HuH-7 (cell line): ENCODE measurements at places on chromosomes 6 and 20.
A peak's percentile ranks its signal among the peaks of the same experiment; 100 is the strongest.

DNA sequence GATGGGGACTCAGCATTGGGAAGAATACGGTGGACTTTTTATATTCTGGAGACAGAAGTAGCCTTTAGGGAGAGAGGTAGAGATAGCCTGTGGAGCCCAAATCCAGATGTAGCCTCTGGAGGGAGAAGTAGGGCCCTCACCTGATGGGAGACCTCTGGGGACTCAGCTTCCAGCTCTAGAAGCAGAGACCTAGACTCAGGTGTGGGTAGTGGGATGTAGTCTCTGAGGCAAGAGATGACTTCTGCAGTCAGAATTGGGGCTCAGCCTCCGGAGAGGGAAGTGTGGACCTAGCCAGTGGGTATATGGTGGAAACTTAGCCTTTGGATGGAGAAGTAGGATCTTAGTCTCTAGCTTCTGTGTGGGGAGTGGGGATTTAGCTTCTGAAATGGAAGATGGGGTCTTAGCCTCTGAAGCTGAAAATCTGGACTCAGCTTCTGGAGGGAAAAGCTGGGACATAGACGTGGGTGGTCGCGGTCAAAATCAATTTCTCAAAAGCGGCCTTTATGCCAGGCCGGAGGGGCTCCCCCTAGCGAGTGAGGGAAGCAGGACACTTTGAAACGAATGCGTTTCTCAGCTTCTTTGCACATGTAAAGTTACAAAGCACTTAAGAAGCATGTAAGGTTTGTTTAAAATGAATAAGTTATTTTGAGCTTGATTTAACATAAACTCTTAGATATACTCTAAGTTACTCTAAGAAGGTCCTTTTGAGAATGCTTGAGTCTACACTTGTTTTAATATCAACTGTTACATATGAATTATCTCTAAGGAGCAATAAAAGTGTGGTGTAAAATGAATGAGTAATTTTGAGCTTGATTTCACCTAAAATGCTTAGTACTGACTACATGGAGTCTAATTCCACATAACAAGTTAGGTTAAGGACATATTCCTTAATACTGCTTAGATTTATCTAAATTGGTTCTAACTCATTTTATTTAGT, 12.9 kb upstream of the ZNF343 start:
- DNase-seq, result peak; percentile 62

- no peak for DNase-seq
These were observed 18.4 kb upstream of the IFNGR1 start for GRCh38 chr6:137237413-137238170.

- no peak for DNase-seq
These were observed 336.6 kb downstream of the PACRG start for GRCh38 chr6:163064397-163064796.

GRCh38 chr6:46263707-46264086, 92.9 kb upstream of the ENPP5 start:
- no peak for DNase-seq

DNA sequence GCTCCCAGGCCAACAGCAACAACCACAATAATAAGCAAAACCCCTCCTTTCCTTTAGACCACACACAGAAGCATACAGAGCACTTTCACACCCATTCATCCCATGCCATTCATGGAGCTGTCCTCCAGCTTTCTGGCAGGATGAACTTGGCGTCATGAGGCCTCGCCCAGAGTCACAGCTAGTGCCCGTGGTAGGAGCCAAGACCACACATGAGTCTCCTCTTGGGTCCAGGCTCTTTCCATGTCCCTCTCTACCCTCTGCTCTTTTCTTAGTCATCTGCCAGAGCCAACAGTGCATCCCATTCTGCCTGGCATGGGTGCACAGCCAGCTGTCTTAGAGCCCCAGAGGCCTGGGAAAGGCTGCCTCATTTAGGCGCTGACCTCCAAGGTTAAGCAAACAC, 1.8 kb upstream of the TGM3 start:
- no peak for DNase-seq

GRCh38 chr6:106886922-106887797, 87.4 kb downstream of the CD24 start:
- no peak for DNase-seq

- DNase-seq, result no peak
These were observed 9.9 kb upstream of the C6orf141 start for GRCh38 chr6:49540614-49541013.

- DNase-seq, result no peak
These were observed 62.0 kb upstream of the BMP5 start for GRCh38 chr6:55937261-55937947.

DNA sequence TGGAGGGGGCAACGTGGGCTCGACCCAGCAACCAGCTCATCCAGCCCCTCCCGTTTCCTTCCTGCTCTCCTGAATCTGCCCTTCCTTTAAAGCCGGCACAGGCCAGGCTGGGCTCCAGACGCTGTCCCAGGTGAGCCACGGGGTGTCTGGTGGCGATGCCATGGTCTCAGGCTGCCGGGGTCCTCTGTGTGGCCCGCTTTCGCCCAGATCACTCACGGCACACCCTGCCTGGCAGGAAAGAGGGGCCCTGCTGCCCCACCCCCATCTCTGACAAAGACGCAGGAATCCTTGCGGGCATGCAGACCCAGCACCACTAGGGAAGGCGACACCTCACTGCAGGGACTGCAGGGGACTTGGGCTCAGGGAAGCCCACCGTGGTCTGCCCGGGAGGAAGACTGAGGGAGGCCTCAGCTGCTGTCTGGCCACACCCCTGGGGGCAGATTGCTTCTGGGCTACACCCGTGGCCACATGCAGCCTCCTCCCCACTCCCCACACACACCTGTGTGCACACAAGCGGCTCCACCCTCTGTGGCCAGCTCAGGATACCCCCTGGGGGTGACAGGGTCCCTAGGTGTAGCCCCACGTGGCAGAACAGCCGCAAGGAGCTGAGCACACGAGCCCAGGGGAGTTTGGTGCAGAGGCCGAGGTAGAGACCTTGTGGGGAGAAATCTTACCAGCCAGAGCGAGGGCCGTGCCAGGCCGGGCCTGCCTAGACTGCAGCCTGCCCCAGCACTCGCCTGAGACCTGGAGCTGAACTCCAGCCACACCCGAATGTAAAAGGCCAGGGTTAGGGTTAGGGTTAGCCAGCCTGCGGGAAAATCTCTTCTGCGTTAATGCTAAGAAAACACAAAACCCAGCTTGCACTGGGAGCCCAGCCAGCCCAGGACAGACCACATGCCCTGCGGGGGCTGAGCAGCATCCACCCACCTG, 104.6 kb downstream of the DLL1 start:
- no peak for DNase-seq

GRCh38 chr6:158815907-158816306, 3.3 kb downstream of the EZR start:
- no peak for DNase-seq

DNA sequence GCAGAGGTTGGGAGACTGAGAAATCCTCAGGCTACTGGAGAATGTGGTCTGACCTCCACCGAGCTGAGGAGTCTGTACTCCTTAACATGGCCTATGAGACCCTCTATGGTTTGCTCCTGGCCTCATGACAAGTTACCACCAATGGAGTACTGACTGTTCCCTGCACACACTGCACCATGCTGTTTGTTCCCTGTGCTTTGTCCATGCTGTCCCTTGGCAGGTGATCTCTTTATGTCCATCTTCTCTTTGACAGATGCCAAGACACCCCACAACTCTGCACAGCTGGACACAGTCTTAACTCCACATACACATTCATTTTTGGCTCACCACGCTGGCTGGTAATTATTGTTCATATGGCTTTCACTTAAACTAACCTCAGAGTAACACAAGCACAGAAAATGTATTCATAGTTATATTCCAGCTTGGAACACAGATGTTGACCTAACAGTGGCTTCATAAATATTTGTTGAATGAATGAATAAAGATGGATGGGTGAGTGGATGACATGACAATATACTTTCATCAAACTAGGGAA, 258.0 kb downstream of the ATXN1 start:
- DNase-seq, result no peak

- DNase-seq, result peak; percentile 26
These were observed 142.4 kb downstream of the FNDC1 start for GRCh38 chr6:159311618-159312017.

GRCh38 chr20:52313341-52313963, 121.9 kb upstream of the ZFP64 start:
- peak; percentile 69 for DNase-seq

- DNase-seq, result peak; percentile 69
These were observed 45.8 kb downstream of the TM9SF4 start for GRCh38 chr20:32155017-32155981.

- DNase-seq, result no peak
These were observed 7.8 kb downstream of the STX7 start for GRCh38 chr6:132505158-132505557.

GRCh38 chr6:57283911-57284455, 33.4 kb upstream of the PRIM2 start:
- no peak for DNase-seq

GRCh38 chr6:142926494-142927270, 18.3 kb downstream of the HIVEP2 start:
- DNase-seq, result peak; percentile 86

- DNase-seq, result no peak
These were observed 32.7 kb upstream of the MANEA start for GRCh38 chr6:95544517-95545225.

GRCh38 chr6:116003668-116004067, 57.0 kb downstream of the FRK start:
- no peak for DNase-seq

DNA sequence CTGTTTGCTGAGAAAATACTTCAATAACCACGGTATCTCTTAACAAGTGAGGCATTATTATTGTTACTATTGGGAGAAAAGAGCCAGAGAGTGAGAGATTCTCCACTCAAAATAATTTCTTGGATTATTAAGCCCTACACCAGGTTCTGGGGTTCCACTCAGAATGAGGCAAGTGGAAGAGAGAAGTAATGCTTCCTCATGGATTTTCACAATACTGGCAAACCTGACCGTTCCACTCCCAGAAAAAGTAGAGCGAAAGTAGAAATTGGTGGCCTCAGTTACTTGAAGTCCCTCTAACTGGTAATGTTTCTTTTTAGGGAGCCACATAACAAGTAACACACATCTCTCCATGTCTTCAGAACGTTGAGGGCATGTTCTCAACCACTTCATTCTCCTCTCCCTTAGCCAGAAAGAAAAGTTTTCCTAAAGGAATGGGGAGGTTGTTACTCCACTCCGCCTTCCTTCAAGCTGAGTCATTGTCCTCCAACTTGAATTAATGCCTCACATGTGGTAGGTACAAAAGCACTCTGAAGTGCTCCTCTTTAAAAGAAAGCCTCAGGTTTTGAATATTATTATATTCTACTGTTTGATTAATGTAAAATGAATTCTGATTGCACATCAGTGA, 1.9 kb downstream of the BAG2 start:
- no peak for DNase-seq

GRCh38 chr6:126661646-126662045, 321.7 kb downstream of the CENPW start:
- DNase-seq, result no peak
